NCI-H345 (cell line): ENCODE measurements at places on chromosomes 2 and 18.

DNA sequence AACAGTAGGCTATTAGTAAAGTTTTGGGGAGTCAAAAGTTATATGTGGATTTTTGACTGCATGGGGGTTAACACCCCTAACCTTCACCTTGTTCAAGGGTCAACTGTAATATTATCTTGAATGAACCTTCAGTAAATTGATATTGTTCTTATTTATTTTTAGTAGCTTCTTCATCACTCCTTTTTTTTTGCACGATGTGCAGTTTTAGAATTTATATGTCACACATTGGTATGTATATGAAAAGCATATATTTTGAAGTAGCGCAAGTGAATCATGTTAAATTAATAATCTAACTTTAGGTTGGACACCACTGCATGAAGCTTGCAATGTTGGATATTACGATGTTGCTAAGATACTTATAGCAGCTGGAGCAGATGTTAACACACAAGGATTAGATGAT lies 79.9 kb downstream of the ANKRD12 start:
- no peak for DNase-seq

- no peak for DNase-seq
Observed at GRCh38 chr2:117714745-117715417, 99.6 kb upstream of the DDX18 start.

- DNase-seq = no peak
Observed at GRCh38 chr2:217803653-217803960, 199.2 kb downstream of the TNS1 start.

- no peak for DNase-seq
Observed at GRCh38 chr2:241796209-241796608, 12.8 kb upstream of the NEU4 start.

GRCh38 chr2:64025741-64026140 lies 6.5 kb upstream of the VPS54 start:
- no peak for DNase-seq

- DNase-seq = no peak
Observed at GRCh38 chr2:98388081-98388480, 41.8 kb downstream of the CNGA3 start.

GRCh38 chr2:40325116-40325515 lies 126.8 kb downstream of the SLC8A1 start:
- DNase-seq = no peak

DNA sequence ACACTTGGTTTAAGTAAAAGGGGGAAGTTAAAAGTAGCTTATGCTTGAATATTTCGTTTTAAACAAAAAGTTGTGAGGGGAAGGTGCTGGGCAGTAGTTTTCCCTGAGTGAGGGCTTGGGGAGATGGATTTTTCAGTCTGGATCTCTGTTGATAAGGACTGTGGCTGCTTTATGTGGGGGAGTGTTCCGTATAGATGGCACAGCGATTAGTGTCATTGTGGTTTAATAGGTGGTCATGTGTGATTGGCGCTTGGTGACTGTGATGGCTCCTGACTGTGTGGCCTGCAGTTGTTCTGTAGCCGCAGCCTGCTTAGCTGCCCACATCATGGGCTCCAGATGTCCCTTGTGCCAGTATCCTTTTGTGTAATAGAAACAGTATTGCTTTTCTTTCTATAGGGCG lies 156.2 kb downstream of the WDSUB1 start:
- no peak for DNase-seq

DNA sequence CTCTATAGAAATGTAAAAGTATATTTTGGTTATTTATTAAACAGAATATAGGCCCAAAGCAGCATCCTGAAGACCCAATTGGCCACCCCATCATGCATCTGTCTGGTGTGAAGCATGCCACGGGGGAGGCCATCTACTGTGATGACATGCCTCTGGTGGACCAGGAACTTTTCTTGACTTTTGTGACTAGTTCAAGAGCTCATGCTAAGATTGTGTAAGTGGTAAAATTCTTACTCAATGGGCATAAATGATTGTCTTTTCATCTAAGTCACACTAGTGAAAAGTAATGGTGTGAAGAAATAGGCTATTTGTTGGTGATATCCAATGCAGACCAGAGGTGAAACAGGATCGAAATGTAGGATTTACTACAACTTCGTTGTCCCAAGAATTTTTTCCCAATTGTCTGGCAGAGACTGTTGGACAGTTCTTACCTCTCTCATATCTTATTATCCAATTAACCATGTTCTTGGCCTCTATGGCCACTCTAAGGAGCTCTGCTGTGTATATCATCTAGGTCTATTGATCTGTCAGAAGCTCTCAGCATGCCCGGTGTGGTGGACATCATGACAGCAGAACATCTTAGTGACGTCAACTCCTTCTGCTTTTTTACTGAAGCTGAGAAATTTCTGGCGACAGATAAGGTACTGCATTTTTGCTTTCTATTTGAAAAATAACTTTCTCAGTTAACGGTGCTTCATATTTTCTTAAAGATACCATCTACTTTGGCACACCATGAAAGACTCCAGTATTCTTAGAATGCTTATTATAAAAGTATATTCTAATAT lies 35.0 kb downstream of the AOX1 start:
- DNase-seq = no peak

DNA sequence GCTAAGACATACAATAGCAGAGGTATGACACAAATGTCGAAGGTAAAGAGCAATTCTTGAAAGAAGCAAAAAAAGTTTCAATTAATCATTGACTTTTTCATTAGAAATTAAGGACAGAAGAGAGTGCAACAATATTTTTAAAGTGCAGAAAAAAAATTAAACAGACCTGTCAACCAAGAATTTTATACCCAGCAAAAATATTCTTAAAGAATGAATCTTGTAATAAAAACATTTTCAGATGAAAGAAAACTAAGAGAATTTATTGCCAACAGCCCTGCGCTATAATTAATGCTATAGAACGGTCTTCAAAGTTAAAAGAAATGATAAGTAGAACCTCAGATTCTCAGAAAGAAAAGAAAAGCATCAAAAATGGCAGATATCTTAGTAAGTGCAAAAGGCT lies 79.0 kb downstream of the OLA1 start:
- DNase-seq = no peak

GRCh38 chr2:73373344-73373743 lies 12.3 kb upstream of the ALMS1 start:
- DNase-seq = no peak

- DNase-seq = no peak
Observed at GRCh38 chr2:238854246-238854645, 6.4 kb downstream of the TWIST2 start.
